Psoas muscle (tissue), 8 donors: ENCODE measurements at places on chromosomes 7 and 10. TPM values are rescaled to one million over a fixed set of nuclear protein-coding genes. Genes with fewer than 3 reads are reported as not detected.

The ACTR3C gene
- 1.4 TPM for polyA plus RNA-seq

The RBP3 gene
- not detected for polyA plus RNA-seq

The DNAJC1 gene
- 13.2 TPM for polyA plus RNA-seq

The ABCC2 gene
- 0.48 TPM for polyA plus RNA-seq

The DGKI gene
- polyA plus RNA-seq = under 0.01 TPM

GRCh38 chr10:77004917-77005564 lies 632.6 kb downstream of the KCNMA1 start:
- DNase-seq = no peak

DNA sequence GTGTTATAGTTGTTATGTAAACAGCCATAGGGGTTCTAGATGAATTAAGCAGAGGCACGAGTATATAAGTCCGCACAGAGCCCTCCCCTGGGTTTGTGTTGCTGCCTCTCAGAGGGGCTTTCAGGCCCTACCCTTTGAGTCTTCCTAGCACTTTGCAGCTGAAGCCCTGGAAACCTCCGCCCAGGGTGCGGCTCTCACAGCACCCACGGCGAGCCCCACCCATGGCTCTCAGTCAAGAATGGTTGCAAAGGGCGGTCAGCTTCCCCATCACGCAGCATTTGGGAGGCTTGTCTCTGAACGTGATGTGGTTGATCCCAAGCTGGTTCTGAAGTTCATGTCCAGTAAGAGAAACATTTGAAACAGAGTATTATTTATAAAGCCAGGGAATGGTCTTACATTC lies 18.8 kb upstream of the INSIG1 start:
- no peak for DNase-seq

GRCh38 chr7:15584575-15584974 lies 22.8 kb upstream of the AGMO start:
- DNase-seq = no peak

DNA sequence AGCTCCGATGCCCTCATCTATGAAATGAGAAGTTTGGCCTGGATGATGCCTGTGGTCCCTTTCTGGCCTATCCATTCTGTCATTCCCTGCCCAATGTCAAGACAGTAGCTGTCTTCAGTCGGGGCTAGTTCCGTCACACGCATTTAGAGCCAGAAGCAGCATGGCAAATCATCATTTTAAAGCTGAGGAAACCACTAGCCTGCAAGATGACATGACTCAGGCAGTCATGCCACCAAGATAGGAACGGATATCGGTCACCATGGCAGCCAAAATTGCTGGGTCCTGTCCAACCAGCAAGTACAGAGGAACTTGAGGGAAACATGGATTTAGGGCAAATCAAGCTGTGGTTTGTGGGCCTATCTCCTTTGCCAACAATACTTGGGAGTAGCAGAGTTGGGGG lies 64.5 kb upstream of the MRLN start:
- peak; percentile 58 for DNase-seq

DNA sequence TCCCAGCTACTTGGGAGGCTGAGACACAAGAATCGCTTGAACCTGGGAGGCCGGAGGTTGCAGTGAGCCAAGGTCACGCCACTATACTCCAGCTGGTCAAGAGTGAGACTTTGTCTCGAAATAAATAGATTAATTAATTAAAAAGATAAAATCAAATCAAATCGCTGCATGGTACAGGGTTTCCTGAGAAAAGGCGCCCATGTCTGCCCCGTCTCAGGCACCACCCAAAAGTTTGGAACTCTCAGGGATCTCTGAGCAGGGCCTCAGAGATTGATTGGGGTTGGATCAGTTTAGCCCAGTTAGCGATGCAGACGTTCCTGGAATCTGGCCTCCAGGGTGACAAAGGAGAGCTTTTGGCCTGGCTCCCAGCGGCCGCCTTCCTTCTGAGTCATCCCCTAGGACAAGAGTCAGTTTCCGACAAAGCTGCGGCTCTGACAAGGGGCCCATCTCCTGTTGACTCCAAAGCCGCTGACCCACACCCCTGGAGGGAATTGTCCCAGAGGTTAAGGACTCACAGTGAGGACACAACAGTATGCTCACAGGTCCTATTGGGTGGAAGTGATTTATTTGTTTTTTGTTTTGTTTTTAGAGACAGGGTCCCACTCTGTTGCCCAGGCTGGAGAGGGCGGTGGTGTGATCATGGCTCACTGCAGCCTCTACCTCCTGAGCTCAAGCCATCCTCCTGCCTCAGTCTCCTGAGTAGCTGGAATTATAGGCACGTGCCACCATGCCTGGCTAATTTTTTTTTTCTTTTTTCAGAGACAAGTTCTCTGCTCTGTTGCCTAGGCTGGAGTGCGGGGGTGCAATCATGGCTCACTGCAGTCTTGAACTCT lies 6.8 kb downstream of the ORAI2 start:
- peak; percentile 90 for DNase-seq
